Activated T-cell treated with anti-CD3 and anti-CD28 coated beads for 24 hours (primary cell): ENCODE measurements at places on chromosomes 7 and 10.

GRCh38 chr10:133422807-133423771 is 1.3 kb downstream of the SPRN start:
- DNase-seq = no peak

DNA sequence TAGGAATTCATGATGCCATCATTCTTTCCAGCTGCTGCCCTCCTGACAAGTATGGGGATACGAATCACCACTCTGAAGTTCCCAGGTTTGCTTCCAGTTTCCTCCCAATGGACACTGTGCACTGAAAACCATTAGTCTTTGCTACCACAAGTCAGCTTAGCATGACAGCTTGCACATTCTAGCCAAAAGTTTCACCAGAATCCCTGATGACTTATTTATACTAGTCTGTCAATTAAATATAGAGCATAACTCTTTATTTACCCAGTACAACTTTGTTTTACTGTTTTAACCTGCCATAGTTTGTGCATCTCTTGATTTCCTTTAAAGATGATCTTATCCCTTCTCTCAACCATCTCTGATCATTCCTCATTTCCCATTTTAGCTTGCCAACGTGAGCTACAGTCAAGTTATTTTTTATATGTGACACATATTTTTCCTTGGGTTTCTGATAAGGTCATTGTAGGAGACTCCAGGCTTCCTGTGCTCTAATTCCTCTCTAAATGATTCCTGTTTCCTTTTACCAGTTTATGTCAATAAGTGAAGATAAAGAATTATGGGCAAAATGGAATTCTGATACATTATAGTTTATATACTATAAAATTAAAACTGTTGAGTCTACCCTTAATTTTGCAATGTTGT is 167.5 kb upstream of the MEOX2 start:
- no peak for DNase-seq

- DNase-seq = no peak
Observed at GRCh38 chr7:157566631-157567006, 229.8 kb downstream of the DNAJB6 start.

- no peak for DNase-seq
Observed at GRCh38 chr7:85471740-85472139, 284.9 kb upstream of the SEMA3D start.

DNA sequence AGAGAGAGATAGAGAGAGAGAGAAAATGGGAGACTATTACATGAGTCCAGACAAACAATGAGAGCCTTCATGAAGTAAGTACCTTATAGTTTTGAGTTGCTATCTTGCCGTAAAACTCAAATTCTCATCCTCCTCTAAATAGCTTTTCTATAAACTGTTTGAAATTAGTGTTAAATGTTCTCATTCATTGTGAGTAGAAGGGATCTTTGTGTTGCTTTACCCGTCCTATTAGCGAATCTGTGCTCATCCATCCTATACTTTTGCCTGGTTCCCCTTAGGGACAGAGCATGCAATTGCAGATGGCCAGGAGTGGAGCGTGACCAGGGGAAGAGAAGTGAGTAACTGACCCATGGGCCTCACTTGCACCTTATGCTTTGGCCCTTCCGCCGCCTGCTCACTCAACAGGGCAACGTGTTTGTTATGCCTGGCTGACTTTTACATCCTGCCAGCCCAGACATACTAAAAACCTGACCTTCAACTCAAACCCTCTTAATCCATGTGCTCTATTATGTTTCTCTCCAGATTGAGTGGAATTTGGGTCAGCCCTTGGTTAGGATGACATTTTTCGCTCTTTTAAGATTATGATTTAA is 244.2 kb upstream of the YAE1 start:
- no peak for DNase-seq

GRCh38 chr7:143454091-143454680 is 10.9 kb downstream of the TAS2R60 start:
- DNase-seq = no peak

DNA sequence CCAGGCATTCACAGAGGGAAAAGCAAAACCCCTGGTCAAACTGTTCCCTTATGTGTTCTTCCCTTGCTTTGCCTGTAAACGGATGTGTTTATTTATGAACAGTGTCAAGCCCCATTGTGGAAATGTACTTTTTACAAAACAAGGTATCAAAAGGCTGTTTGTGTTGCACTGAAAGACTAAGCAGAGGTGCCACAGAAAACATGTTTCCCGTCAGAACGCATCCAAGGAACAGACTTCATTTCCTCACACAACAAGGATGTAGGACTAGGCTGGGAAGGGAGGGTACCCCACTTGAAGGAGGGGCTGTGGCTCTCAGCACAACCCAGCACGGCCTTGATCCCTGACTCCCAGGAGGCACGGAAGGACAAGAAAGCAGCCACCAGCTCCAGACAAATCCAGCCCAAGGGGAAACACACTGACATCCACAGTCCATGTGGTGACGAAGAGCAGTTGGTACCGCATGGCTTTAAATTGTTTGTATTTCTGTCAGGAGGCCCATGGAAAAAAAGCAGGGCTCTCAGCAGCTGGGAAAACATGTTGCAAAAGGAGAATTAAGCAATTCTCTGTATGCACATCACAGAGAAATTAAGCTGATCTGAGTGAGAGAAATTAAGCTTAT is 85.6 kb downstream of the RNF216 start:
- no peak for DNase-seq

GRCh38 chr10:124511205-124512039 is 49.8 kb downstream of the LHPP start:
- DNase-seq = no peak

GRCh38 chr7:131071786-131072504 is 255.7 kb upstream of the MKLN1 start:
- no peak for DNase-seq

GRCh38 chr10:5094265-5095205 is at the start of gene AKR1C3:
AKR1C3 (plus strand) TSS chr10:5094414; CDS start chr10:5094445, 31 bp downstream.
- DNase-seq = no peak

DNA sequence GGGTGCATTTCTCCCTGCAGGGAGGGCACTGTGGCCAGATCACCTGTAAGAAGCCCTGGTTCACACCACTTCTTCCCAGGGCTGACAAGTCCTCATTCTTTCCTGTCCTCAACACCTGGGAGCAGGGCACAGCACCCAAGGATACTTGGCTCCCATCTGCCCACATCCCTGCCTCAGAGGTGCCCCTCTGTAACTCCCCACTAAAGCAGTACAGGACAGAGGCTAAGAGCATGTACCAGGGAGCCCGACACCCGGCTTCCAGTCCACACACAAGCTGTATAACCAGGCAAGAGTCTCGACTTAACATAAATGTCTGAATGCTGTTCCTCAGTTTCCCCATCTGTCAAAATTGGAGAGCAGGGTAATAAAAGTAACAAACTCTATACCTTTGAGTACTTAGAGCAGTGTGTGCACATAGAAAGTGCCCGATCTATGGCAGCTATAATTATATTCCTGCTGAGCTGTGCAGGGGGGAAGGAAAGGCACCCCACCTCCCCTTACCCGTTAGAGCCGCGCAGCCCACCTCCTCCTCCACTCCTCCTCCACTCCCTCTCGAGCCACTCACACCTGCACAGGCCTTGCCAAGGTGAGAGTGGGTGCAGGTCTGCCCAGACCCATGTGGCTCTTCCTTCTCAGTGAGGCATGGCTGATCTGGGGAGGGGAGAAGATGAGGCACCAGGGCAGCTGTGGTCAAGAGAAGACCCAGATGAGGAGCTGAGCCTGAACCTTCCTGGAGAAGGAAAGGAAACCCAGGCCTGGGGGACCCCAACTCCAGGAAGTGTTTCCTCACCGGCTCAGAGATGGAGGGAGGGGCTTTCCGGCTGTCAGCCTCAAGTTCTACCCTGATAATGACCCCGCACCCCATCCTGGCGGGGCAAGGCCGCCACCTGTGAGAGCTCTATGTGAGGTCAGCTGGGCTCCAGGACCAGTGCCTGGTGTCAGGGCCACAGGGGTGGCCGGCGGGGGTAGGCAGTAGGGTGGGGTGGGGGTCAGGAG is 22.6 kb downstream of the PODXL start:
- no peak for DNase-seq

GRCh38 chr7:1696671-1697498 is 26.8 kb downstream of the ELFN1 start:
- DNase-seq = no peak

DNA sequence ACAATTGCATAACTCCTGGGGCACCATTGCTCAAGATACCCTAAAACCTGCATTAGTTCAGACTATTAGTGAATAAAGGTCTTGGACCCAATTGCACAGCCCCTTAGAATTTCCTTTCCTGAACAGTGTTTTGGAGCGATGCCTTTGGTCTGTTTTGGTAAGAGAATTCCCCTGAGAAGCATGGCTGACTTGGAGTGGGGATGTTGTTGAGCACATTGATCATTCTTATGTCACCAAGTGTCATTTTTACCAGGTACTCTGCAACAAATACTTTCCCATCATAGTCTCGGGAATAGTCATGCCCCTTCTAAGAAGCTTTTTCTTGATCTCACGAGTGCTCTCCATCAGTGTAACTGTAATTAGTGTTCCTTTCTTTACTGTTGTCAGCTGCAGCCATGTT is 229.7 kb downstream of the GFRA1 start:
- no peak for DNase-seq

GRCh38 chr10:53786236-53786900 is 1013.8 kb upstream of the MBL2 start:
- DNase-seq = no peak

DNA sequence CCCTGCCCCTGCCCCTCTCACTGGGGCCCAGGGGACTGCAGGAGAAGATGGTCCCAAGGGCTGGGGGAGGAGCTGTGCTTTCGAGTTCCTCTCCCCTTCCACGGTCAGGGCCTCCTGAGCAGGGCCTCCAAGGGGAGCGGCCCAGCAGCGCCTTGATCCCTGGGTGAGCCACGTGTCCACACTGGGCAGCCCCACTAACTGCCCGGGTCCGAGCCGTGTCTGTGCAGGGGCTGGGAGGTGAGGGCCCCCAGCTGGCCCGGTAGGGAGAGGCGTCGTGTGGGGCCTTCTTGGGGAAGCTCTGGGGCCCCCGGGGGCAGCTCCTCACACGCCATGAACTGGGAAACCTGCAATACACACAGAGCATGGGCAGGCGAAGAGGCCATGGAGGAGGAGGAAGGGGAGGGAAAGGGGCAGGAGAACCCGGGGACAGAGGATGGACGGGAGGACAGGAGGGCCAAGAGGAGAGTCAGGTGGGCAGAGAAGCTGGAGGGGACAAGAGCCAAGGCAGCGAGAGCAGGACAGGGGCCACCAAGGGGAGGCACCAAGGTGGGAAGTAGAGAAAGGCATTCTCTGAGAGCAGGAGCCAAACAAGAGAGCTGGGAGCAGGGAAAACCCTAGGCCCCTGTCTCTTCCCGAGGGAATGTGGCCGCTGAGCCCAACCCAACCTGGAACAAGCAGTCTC is 32.8 kb downstream of the KCNH2 start:
- no peak for DNase-seq

DNA sequence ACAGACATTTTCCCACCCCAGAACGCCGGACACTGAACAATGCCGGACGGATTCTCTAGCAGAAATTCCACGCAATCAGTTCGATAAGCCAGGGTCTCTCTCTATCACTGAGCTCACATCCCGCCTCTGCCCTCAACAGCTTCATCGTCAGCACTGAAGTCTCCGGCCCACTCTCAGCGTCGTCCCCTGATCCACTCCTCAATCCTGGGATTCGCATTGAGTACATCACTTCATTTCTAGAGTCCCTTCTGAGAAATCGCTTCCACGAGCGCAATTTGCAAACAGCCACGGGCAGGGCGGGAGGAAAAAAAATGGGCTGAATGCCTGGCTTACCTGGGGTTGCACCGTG is 365 bp downstream of the YME1L1 start:
- no peak for DNase-seq

- DNase-seq = no peak
Observed at GRCh38 chr10:113119801-113120200, 169.8 kb downstream of the TCF7L2 start.

DNA sequence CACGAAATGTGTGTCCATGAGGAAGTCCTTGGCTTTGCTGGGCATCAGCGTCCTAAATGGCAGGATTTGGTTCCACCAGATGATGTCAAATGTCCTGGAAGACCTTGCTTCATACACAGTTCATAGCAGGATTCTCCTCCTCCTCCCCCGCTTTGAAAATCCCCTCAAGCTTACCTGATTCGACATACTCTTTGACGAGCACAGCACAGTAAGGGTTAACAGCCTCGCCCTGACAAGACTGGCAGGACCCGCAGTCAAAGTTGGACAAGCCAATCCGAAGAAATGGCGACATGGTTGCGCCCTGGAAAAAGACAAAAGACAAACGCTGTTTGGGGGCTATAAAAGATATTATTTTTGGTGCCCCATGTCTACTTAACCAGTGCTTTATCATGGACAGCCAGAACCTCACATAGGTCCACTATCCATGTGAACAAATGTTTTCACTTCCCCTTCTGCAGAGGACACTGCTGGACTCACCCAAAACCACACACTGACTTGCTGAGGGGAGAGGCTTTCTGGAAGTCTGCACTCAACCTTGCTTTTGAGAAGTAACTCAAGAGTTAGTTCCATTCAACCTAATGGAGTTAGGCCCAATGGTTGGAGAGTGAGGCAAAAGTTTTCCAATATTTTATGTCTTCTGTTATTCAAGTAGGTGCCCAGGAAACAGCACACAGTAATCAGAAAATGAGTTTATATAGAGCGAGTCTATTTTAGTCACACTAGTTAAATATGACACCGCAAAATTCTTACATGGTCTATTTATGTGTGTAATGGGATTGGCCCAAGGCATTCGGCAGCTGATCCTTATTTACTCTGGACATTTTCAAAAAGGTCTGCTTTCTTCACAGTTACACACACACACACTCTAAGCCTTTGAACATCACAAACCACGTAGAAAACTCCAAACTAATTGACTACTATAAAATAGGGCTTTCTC is 65.0 kb downstream of the PRKCQ start:
- DNase-seq = no peak

GRCh38 chr7:87192784-87193487 is 26.6 kb downstream of the TMEM243 start:
- no peak for DNase-seq

- DNase-seq = no peak
Observed at GRCh38 chr7:20509892-20510572, 105.4 kb upstream of the ABCB5 start.

DNA sequence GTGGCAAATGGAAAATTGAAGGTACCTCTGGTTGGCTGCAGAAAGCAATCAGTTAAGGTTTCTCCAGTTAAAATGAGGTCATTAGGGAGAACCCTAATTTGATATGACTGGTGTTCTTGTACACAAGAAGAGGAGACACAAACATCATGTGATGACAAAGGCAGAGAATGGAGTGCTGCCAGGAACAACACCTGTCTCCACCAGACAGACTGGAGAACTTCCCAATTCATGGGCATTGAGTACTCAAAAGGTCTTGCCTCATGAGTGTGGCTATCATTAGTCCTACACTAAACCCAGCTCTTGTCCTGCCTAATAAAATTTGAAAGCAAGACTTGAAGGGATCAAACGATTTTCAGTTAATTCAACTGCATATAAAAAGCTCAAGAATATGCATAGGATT is 152.6 kb downstream of the PTPN20 start:
- DNase-seq = no peak

- no peak for DNase-seq
Observed at GRCh38 chr10:33665501-33665900, 331.0 kb upstream of the NRP1 start.

GRCh38 chr7:70926666-70927065 is 205.3 kb upstream of the GALNT17 start:
- DNase-seq = no peak

- DNase-seq = no peak
Observed at GRCh38 chr7:87287738-87288341, 57.6 kb upstream of the CROT start.
